IPS DF 6.9 (cell line): ENCODE measurements at places on chromosomes 5 and 9.

GRCh38 chr9:96086936-96087571 is 211.6 kb downstream of the ERCC6L2 start:
- DNase-seq, result no peak

GRCh38 chr5:76801803-76802195 is 17.0 kb upstream of the F2RL1 start:
- DNase-seq, result no peak

DNA sequence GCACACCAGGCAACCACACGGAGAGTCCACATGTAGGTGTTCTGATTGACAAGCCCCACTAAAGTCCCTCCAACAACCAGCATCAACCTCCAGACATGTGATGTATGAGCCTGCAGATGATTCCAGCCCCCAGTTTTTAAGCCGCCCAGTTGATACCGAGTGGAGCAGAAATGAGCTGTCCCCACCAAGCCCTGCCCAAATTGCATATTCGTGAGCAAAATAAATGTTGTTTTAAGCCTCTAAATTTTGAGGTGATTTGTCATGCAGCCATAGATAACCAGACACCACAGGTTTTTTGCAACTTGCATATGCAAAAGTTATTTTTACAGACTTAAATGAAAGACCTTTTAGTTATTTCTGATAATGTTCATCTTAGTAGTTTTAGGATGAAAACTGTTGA is 187.7 kb downstream of the PIK3R1 start:
- DNase-seq, result no peak

DNA sequence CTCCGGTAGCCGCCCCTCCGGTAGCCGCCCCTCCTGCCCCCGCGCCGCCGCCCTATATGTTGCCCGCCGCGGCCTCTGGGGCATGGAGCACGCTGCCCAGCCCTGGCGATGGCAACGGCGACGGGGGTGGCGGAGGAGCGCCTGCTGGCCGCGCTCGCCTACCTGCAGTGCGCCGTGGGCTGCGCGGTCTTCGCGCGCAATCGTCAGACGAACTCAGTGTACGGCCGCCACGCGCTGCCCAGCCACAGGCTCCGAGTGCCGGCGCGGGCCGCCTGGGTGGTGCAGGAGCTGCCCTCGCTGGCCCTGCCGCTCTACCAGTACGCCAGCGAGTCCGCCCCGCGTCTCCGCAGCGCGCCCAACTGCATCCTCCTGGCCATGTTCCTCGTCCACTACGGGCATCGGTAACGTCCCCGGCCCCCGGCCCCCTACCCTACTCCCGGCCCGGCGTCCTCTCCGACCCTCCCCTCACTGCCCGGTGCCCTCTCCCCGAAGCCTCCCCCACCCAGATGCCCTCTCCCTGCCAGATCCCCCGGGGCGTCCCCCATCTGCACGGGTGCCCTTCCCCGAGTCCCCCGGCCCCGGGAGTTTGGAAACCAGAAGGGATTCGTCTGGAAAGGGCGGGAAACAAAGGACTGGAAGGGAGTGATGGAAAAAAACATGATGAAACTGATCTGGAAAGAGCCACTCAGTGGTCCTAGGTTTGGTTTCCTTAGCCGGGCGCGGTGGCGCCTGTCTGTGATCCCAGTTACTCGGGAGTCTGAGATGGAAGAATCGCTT is 417 bp downstream of the SRD5A1 start:
- DNase-seq, result no peak

DNA sequence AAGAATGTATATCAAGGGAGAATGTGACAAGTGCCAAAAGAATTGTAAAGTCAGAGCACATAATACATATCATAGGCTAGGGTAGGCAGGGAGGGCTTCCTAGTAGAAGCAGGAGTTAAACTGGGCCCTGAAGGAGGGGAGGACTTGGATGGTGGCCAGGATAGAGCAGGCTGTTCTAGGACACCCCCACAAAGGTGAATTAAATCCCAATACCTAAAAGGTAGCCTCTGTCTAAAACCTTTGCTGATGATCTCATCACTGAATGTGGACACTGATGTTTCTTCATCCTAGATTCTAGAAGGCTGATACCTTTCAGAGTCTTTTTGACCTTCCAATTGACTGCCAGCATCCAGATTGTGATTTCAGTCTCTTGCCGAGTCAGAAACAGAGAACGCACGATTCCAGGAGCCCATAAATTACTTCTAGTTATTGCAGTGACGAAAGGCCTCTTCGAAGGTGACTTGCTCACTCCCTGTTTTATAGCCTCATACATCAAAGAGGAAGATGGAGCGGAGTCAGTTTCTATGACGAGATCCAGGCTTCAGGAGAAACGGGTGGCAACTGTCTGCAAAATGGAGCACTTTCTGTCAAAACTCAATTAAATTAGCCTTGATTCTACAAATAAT is 43.2 kb downstream of the KIF4B start:
- no peak for DNase-seq

GRCh38 chr9:125522328-125522725 is 184.7 kb downstream of the MAPKAP1 start:
- no peak for DNase-seq

GRCh38 chr5:31027721-31028120 is 165.8 kb upstream of the CDH6 start:
- no peak for DNase-seq
